EL (cell line): ENCODE measurements at places on chromosomes 11 and 22.

DNA sequence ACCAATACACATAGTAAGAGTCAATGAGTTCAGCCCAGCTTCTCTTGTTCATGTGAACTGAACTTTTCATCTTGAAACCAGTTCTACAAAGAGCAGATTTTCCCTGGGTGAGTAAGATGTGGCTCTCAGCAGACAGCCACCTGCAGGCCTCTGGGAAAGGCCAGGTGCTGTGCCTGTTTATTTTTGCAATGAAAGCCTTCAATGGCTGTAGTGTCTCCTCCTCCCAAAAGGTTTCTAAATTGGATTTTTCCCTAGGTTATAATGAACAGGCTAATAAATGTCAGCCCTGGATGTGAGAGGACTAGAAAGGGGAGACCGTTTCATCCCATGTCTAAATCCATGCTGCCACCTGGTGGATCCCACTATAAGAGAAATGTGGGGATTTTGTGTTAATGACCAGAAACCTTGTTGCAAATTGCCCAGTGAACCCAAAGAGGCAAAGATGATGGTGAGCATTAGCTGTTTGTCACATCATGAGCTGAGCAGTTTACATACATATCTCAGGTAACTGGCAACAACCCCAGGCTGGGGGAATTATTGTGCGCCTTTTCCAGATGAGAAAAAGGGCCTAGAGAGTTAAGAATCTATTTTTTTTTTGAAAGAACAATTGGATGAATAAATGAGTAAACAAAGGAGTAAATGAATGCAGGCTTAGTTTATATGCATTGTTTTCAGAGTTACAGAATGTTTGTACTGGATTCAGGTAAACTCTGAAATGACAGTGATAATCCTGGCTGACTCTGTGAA lies 12.7 kb downstream of the C11orf91 start:
- DNase-seq: peak; percentile 76

DNA sequence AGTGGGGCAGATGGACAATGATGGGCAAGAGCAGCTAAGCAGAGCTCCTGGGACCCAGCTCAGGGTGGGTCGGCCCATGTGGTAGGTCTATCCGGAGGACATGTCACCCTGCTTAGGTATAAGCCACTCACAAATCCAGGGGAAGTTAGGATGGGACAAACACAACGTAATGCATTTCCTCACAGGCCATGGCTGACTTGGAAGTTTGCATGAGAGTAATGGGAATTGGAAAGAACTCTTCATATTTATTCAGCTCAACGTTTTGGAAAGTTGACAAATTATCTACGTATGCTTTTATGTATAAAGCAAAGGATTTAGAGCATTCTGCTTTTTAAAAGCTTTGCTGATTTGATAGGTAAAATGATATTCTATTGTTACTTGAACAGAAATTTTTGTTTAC lies 74.9 kb downstream of the SMCO4 start:
- no peak for DNase-seq

DNA sequence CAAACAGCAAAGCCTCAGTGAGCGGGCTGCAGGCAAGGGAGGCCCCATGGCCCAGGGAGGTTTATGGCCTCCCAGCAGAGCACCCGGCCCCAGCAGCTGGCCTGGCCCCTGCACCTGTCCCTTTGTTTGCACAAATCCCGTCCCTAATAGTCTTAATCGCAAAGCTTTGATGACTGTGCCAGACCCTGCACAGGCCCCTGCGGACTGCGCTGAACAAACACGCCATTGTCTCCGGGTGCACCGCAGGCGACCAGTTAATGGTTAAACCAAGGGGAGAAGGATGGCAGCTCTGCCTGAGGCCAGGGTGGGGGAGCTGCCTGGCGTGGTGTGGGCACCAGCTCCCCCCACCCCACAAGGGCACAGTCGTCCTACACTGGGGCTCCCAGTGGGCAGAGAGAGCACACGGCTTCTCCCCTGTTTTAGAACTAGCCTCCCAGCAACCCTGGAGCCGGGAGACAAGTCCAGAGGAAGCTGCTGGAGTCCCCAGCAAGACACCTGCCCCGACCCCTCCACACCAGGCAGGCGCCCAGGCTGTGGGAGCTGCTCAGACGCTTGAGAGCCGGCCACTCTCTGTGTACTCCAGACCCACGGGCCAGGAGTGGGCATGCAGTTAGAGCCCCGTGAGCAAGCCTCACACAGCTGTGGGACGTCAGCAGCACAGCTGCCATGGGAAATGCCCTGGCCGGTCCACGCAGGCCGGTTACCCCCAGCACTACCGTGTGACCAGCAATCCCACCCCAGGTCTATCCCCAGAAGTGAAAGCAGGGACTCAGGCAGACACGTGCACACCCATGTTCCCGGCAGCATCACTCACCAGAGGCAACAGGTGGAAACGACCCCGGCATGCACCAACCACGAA lies 39.7 kb upstream of the TH start:
- DNase-seq: no peak

GRCh38 chr22:48841881-48842582 lies 985.6 kb downstream of the BRD1 start:
- no peak for DNase-seq

GRCh38 chr11:59560702-59561473 lies 49.5 kb downstream of the OR4D9 start:
- DNase-seq: peak; percentile 84

GRCh38 chr11:122791836-122792235 lies 46.5 kb upstream of the CRTAM start:
- DNase-seq: peak; percentile 75

GRCh38 chr11:73308003-73308960 lies at the start of gene ARHGEF17:
Gene ARHGEF17 (plus strand): TSS chr11:73308276. CDS start chr11:73308639, 363 bp downstream.
- peak; percentile 85 for DNase-seq

- DNase-seq: no peak
These were observed 19.8 kb upstream of the SHANK2 start for GRCh38 chr11:71272161-71272560.

DNA sequence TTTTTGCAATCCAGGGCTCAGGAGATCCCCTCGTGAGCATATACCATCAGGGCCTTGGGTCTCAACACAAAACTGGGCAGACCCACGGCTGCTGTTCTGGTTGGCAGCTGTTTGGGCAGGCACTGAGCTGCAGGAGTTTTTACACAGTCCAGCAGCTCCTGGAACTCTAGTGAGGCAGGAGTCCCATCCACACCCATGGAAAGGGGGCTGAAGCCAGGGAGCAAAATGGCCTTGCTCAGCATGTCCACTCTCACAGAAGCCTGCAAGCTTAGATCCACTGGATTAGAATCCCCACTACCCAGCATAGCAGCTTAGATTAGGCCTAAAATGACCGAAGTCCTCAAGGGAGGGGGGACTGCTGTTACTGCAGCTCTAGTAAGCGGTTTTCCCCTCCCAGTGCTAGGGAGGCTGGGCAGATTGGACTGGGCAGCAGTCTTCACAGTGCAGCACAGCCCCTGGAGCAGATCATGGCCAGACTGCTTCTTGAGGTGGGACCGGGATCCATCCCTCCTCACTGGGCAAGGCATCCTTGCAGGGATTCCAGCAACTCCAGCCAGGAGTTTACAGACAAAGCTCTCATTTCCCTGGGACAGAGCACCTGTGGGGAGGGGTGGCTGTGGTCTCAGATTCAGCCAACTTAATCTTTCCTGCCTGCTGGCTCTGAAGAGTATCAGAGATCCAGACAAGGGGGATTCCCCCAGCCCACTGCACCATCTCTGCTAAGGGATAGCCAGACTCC lies 36.4 kb upstream of the CARD16 start:
- DNase-seq: no peak
